Omental fat pad (tissue), 4 donors: ENCODE measurements at places on chromosomes 5 and 9.
A peak's percentile ranks its signal among the peaks of the same experiment; 100 is the strongest.

DNA sequence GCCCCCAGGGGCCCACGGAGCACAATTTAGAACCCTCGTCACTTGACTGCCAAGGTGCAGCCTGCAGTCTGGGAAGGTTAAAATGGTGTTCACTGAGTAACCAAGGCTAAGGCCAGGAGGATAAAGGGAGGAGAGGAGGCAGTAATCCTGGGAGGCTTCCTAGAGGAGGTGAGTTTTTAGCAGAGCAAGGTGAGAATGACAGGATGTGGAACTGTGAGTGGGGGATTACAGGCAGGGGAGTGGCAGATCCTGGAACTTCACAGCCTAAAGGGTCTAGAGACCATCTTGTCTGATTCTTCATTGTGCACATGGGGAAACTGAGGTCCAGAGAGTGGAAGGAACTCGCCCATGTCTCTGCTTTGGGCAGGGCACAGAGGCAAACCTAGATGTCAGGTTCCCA lies 42.5 kb upstream of the ASS1 start:
- DNase-seq = no peak

DNA sequence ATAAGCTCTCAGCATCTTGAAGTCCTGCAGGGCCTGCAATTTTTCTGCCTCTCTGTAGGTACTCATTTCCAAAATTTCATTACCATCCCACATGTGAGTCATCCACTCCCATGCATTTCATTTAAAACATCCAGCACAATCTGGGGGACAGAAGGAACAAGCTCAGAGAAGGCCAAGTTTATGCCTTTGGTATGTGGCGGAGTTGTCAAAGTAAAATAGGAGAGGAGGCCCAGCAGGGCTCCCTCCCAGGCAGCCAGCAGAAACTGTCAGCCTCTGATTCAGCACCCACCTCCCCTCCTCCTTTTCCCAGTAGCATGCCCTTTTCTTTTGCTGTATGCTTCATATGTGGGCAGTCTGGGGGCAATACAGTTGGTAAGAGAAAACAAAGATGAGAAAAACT lies 126.4 kb upstream of the ZNF366 start:
- DNase-seq = no peak

GRCh38 chr5:176157656-176158055 lies 80.6 kb upstream of the SIMC1 start:
- no peak for DNase-seq

DNA sequence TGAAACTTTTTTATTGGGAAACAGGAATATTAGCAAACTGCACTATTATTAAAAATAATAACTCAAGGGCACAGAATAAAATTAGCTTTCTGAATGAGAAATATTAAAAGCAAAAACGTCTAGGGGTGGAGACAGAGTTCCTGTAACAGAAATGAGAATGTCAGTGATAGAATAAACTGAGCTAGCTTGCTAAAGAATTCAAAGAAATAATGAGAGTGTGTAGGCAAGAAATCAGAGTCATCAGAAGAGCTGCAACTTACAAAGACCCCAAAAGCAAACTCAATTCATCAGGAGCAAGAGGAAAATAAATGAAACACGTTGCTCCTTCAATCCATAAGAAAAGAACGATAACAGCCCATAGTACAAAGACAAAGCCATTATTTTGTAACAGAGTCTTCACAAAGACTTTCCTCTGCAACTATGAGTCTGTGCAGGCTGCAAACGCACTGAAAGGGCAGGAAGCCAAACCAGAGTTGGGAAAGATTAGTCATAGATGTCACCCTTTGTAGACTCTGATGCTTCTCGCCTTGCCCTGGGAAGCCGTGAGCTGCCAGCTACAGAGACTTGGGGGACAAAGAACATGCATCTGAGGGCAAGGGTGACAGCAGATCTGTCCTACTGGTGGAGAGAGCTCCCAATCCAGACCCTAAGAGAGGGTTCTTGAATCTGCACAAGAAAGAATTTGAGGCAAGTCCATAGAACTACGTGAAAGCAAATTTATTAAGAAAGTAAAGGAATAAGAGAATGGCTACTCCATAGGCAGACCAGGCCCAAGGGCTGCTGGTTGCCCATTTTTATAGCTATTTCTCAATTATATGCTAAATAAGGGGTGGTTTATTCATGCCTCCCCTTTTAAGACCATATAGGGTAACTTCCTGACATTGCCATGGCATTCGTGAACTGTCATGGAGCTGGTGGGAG lies 40.8 kb downstream of the SHC3 start:
- DNase-seq = peak; percentile 38

DNA sequence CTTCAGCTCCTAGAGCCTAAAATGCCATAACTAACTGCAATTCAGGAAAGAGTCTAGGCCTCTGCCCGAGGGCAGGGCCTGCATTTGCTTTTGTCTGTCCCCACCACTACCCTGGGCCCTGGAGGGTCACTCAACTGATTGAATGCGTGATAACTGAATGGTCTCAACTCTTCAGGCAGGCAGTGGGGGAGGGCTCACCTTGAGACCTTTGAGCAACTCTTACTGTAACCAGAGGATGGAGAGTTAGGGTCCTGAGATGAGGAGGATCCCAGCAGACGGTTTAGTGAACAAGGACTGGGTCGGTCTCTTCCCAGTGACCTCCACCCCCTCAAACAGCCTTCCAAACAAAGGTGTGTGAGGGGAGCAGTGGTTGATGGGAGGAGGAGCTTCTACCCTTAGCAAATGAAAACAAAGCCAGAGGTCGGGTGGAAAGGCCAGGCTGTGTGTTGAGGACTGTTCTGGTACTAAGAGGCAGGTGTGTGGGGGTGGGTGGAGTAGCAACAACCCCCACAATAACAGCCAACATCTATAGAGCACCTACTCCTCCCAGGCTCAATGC lies 59.4 kb downstream of the CXXC5 start:
- no peak for DNase-seq

- DNase-seq = no peak
These were observed 65.3 kb downstream of the OLFM1 start for GRCh38 chr9:135152614-135153334.

- DNase-seq = no peak
These were observed 9.5 kb downstream of the CDH18 start for GRCh38 chr5:19978476-19978875.

- no peak for DNase-seq
These were observed 852 bp downstream of the IL9 start for GRCh38 chr5:135894789-135895188.

DNA sequence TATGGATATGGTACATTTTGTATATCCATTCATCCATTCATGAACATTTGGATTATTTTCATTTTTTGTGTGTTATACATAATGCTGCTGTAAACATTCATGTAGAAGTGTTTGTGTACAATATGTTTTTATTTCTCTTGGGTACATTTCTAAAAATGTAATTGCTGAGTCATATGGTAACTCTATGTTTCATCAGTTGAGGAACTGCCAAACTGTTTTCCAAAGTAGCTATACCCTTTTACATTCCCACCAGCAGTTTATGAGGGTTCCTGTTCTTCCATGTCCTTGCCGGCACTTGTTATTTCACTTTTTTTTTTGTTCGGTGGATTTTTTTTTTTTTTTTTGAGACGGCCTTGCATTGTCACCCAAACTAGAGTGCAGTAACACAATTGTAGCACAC lies 54.0 kb upstream of the MCCC2 start:
- no peak for DNase-seq
